ENCODE measurements at places on chromosomes 6 and 20.

DNA sequence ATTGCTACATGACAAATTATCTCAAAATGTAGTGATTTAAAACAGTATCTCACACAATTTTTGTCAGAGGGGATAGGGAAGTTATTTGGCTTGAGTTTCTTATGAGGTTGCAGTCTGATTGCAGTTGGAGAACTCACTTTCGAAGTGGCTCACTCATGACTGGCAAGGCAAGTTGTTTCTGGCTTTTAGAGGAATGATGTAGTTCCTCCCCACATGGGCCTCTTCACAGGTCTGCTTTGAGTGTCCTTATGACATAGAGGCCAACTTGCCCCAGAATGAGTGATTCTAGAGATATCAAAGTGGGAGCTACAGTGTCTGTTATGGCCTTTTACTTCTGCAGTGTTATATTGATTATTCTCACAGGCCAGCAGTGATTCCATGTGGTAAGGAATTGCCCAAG lies 6.1 kb downstream of the DOP1A start:
- DNase-seq = no peak

- no peak for DNase-seq
These were observed 100.7 kb upstream of the PTPN1 start for GRCh38 chr20:50409495-50409894.

- DNase-seq = no peak
These were observed 407.1 kb upstream of the JAG1 start for GRCh38 chr20:11080781-11081377.

DNA sequence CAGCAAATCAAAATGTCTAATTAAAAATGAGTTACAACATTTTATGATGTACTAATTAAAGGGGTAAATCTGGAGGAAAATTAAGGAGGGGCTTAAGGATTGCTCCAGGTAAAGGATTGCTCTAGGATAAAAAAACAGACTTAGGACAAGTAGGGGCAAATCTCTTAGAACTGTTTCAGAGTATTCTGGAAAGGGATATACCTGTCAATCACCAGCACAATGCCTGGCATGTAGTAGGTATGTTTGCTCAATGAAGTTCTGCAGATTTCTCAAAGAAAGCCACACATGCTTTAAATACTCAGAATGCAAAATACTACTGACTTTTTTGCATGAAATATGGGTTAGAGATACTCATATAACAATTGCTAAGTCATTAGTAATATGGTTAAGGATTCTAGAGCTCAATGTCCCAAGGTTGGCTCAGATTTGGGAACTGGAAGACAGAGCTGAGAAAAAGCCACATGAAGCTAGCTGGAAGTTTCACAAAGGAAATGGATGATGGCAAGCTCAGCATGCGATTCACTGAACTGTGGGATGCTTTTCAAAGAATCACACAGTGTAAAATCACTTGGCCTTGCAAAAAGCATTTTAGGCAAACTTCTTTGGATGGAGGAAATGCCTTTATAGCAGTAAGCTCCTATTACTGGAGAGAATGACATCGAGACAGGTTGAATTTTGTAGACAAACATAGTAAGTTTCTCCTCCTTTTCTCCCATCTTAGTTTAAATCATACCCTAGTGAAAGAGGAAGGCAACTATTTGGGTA lies 72.8 kb downstream of the MAP3K5 start:
- DNase-seq = no peak

- no peak for DNase-seq
These were observed 71.3 kb downstream of the CDKAL1 start for GRCh38 chr6:20605581-20605980.

GRCh38 chr6:15443119-15443830 lies 197.4 kb downstream of the JARID2 start:
- no peak for DNase-seq

DNA sequence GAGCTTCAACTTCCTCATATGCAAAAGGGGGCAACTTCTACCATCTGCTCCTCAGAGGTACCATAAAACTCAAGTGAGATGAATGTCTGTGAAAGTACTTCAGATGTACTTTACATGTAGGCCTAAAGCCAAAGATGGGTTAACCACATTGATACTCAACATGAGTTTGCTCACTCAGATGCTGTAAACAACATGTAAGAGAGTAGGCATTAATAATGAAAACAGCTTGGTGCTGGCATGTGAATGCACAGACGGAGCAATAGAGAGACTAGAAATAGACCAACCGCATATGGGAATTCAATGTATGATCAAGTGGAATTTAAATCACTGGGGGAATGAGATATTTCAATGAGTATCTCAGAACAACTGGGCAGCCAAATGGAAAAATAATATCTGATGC lies 143.8 kb upstream of the CDYL start:
- no peak for DNase-seq

DNA sequence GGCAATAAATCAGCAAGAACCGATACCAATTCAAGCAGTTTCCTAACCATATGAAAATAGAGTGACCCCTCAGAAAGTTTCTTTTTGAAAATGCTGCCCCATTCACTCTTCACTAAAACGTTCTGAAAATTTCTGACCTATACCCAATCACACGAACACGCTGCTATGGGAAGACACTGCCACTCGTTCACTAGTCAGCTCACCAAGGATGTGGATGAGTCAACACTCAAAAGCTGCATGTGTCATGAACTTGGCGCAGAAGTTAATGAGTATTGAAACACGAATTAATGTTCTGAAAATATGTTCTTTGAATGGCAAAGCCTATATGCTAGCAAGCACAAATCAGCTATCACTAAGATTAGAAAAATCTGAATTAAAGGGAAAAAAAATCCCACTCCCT lies 84.2 kb downstream of the PREP start:
- DNase-seq = no peak

GRCh38 chr20:50449738-50450492 lies 60.3 kb upstream of the PTPN1 start:
- DNase-seq = no peak

- no peak for DNase-seq
These were observed 210.1 kb upstream of the CNR1 start for GRCh38 chr6:88376197-88376596.

DNA sequence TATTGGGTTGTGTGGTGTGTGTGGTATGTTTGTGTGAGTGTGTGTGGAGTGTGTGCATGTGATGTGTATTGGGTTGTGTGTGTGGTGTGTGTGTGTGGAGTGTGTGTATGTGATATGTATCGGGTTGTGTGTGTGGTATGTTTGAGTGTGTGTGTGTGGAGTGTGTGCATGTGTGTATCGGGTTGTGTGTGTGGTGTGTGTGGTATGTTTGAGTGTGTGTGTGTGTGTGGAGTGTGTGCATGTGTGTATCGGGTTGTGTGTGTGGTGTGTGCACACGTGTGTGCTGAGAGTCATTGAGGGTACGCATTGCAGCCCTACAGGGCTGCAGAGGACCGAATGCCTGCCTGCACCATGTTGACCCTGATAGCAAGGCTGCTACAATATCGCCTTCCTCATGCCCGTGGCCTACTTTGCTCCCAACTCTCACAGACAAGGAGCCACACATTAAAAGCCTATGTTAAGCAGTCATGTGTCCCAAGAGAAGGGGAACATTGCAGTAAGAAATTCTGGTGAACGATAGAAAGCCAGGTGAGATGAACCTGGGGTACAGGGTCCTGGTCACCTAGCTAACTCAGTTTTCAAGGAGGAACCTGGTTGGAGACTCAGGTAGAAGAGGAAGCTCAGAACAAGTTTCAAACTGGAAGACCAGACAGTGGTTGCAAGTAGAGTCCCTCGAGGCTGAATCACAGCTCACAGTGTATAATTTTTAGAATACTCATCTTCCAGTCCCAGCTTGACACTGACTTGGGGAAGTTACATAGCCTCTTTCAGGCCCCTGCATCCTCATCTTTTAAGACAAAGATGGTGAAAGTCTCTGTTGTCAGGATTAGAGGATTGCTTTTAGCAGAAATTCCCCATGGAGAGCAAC lies 45.7 kb upstream of the TMEM170B start:
- DNase-seq = no peak

DNA sequence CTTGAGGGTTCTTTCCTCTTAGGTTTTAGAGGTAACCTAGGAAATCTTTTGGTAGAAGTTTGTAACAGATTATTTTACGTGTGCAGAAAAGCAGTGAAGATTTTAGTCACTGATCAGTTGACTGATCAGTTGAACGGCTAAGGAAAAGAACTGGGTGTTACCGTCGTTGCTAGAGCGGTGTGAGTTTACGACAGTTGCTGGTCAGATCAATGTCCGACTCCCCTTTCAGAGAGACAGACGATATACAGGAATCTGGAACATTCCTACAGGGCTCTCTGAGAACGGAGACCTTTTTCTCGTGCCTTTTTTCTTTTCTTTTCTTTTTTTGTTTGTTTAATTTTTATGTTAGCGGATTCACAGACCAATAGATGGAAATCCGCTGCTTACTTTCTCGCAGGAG lies 132.1 kb upstream of the ZNF184 start:
- DNase-seq = no peak

DNA sequence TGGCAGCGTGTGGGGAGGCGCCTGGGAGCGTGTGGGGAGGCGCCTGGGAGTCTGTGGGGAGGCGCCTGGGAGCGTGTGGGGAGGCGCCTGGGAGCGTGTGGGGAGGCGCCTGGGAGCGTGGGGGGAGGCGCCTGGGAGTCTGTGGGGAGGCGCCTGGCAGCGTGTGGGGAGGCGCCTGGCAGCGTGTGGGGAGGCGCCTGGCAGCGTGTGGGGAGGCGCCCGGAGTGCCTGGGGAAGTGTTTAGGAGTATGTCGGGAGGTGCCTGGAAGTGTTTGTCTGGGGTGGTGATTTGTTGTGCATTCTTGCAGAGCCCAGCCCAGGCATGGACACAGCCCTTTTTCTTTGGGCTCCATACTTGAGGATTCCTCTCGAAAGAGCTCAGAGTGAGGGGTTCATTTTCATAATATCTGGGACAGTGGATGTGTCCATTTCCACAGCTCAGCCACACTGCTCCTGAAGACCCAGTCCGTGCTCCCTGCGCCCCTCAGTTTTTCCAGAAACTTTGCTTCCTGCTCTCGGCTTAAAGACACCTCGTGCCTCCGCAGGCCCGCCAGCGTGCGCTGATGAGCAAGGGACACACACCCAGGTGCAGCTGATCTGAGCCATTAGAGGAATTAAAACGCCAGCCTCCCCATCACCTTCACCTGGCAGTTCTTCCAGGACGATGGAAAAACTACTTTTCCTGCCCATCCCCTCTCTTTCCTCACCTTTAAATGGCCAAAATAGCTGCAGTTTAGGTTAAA lies 172.2 kb upstream of the THBS2 start:
- no peak for DNase-seq

DNA sequence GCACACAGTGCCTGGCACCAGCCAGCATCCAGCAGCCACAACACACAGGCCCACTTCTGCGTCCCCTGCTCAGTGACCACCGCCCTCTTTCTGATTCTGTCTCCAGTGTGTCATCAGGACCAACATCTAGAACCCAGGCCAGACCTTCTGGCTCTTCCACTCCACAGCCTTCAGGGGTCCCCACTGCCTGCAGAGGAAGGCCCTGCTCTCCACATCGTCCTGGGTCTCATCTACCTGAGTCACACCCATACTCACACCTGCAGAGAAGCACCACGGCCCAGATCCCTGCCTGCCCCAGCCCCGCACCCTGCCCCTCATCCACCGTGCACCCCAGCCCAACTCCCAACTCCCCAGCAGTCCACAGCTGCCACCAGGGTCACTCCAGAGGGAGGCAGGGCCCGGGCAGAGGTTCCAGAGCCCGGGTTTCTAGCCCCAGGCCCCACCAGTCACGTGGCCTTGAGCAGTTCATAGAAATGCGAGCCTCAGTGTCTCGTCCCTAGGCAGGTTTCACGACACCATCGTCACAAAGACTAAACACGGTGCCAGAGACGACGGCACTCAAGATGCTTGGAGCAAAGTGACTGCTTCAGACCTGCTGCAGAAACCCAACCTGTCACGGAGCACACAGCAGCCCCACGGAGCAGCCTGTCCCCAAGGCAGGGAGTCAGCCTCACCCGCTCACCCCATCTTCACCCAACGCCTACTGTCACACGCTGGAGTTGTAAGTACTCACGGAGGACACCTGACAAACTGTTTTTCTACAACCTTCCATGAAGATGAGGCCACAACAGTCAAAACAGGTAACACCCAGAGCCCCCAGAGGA lies 16.1 kb downstream of the TAF4 start:
- DNase-seq = no peak

DNA sequence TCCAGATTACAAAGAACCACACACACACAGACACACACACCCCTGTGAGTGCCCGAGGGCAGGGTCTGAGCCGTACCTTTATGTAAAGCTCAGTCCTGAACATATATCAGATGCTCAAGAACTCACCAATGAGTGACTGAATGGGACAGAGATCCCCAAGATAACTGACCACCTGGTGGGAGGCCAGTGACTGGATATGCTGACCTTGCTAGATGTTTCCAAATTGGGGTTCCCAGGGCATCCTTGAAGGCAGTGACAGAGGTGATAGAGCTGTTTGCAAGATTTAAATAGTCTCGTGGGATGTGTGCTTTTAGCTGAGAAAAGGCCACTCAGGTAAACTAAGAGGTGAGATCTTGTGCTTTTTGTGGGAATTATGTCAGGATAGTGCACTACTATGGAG lies 39.3 kb downstream of the KCNK17 start:
- DNase-seq = no peak

GRCh38 chr6:89963391-89963790 lies 69.1 kb downstream of the GJA10 start:
- DNase-seq = no peak

DNA sequence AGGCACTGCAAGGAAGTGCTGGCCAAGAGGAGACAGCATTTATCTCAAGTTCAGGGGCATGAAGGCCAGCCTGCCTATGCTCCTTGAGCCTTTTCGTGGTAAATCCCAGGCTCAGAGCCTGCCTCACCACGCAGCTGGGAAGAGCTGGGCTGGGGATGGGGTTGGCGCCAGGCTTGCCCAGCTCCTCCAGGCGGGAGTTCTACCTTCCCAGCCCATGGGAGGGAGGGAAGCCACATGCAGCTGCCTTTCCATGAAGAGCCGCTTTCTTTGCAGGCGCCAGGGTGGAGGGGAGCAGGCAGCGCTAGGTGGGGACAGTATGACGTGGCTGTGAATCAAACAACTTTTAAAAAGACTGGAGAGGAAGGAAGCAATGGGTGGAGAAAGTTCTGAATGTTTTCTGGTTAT lies 19.5 kb upstream of the SIRT5 start:
- no peak for DNase-seq

- DNase-seq = no peak
These were observed 698.2 kb downstream of the DOK5 start for GRCh38 chr20:55173601-55174000.

- no peak for DNase-seq
These were observed 229.1 kb downstream of the SIM1 start for GRCh38 chr6:100235631-100236030.

DNA sequence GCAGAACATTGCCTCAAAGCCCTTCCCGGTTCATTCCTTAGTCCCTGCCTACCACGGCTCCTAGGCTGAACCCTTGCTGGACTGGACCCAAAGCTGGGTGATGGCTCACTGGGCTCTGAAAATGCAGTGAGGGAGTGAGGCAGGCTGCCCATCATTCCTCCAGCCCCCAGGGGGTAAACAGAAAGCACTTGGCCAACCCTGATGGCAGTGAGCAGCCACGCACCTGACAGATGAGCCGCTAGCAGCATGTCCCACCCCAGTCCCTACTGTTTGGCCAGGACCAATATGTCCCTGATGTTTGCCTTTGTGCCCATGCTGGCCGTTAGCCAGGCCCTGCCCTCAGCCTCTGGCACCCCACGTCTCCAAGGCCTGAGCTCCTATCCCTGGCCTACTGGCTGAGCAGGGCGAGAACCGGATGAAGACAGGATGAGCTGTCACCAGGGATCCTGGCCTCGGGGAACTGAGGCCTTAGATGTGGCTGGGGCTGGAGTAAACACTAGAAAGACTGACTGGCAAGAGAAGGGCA lies 19.4 kb upstream of the BAK1 start:
- DNase-seq = no peak

- DNase-seq = no peak
These were observed 22.1 kb upstream of the KCNK5 start for GRCh38 chr6:39251406-39251805.

GRCh38 chr6:150534553-150534952 lies 65.1 kb upstream of the PLEKHG1 start:
- no peak for DNase-seq
